Airway epithelial cell (primary cell): ENCODE measurements at places on chromosomes 1 and 21. TPM values are rescaled to one million over a fixed set of nuclear protein-coding genes. Genes with fewer than 3 reads are reported as not detected.

The FCGR3A gene
- not detected in 2 replicates for total RNA-seq

The LINGO4 gene
- total RNA-seq, result not detected in 2 replicates

The F5 gene
- under 0.01 and 0.07 TPM in 2 replicates for total RNA-seq

The ZNF687 gene
- total RNA-seq, result 19.5 and 20.5 TPM in 2 replicates

The SLC35F3 gene
- 0.09 and 0.56 TPM in 2 replicates for total RNA-seq

The IFNLR1 gene
- total RNA-seq, result 3.4 and 8.0 TPM in 2 replicates

The ELAVL4 gene
- not detected in 2 replicates for total RNA-seq

The LRRC40 gene
- 16.8 and 18.3 TPM in 2 replicates for total RNA-seq

The TMEM35B gene
- 5.9 and 17.6 TPM in 2 replicates for total RNA-seq

The SPRR2F gene
- 0.28 TPM in 1 of 2 replicates, not detected in the other for total RNA-seq

The GSTM5 gene
- total RNA-seq, result not detected in 2 replicates

The SLAMF1 gene
- not detected in 2 replicates for total RNA-seq
